ENCODE measurements at places on chromosomes 11 and 22. TPM values are rescaled to one million over a fixed set of nuclear protein-coding genes. Genes with fewer than 3 reads are reported as not detected.

The APBB1 gene
- total RNA-seq, result 27.5 TPM

The PAX6 gene
- total RNA-seq, result not detected

- H3K36me3 ChIP-seq, result no peaks in the 10 kb centered on the region
- peak overlapping the region; percentile 71 for H3K4me3 ChIP-seq
- peaks cover 18% of the 10 kb centered on the region for H3K4me1 ChIP-seq
Observed at GRCh38 chr11:130766650-130767565, 149.4 kb downstream of the SNX19 start.

DNA sequence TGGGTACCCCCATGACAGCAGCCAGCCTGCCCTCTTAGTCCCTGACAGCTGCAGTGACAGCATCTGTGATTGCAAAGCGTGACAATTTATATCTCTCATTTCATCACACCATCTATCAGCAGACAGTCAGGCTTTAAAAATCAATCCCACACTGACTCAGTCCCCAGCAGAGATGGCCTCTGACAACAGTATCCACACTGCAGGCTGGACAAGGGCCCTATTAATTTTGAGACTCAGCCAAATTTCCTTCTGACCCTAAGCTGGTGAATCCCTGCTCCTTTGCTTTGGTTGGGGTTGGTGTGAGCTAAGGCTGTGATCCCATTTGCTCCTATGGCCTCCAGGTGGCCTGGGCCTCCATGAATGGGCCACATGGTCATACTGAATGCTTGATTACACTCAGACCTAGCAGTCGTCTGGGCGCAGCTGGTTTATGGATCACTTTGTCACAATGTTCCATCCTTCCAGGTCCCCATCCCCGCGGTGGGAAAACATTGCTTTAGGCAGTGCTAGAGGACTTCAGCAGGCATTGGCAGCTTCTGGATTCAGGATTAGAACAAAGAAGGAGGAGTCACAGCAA lies 68.2 kb upstream of the B3GAT1 start:
- H3K27ac ChIP-seq, result no peak overlapping the region
- no peak for DNase-seq
- H3K27me3 ChIP-seq, result peaks cover 14% of the 10 kb centered on the region
- no peak overlapping the region for H3K4me3 ChIP-seq
- no peaks in the 10 kb centered on the region for H3K4me1 ChIP-seq

- H3K27me3 ChIP-seq, result peaks cover 19% of the 10 kb centered on the region
- H3K4me3 ChIP-seq, result no peak overlapping the region
- H3K27ac ChIP-seq, result no peak overlapping the region
- H3K36me3 ChIP-seq, result peaks cover 6% of the 10 kb centered on the region
- DNase-seq, result no peak
Observed at GRCh38 chr11:86491027-86491426, 116.3 kb downstream of the CCDC81 start.

- peaks cover 15% of the 10 kb centered on the region for H3K27me3 ChIP-seq
- no peaks in the 10 kb centered on the region for H3K36me3 ChIP-seq
- H3K27ac ChIP-seq, result no peak overlapping the region
- no peak overlapping the region for H3K4me3 ChIP-seq
- DNase-seq, result no peak
Observed at GRCh38 chr22:25745341-25746011, 3.5 kb downstream of the MYO18B start.

GRCh38 chr11:72013765-72014711 lies 15.3 kb downstream of the IL18BP start:
- H3K36me3 ChIP-seq, result peaks cover 19% of the 10 kb centered on the region
- no peaks in the 10 kb centered on the region for H3K4me1 ChIP-seq
- peak overlapping the region; percentile 31 for H3K27ac ChIP-seq
- H3K27me3 ChIP-seq, result no peaks in the 10 kb centered on the region
- peak; percentile 47 for DNase-seq
